ENCODE measurements at places on chromosomes 5 and 9. TPM values are rescaled to one million over a fixed set of nuclear protein-coding genes. Genes with fewer than 3 reads are reported as not detected.

DNA sequence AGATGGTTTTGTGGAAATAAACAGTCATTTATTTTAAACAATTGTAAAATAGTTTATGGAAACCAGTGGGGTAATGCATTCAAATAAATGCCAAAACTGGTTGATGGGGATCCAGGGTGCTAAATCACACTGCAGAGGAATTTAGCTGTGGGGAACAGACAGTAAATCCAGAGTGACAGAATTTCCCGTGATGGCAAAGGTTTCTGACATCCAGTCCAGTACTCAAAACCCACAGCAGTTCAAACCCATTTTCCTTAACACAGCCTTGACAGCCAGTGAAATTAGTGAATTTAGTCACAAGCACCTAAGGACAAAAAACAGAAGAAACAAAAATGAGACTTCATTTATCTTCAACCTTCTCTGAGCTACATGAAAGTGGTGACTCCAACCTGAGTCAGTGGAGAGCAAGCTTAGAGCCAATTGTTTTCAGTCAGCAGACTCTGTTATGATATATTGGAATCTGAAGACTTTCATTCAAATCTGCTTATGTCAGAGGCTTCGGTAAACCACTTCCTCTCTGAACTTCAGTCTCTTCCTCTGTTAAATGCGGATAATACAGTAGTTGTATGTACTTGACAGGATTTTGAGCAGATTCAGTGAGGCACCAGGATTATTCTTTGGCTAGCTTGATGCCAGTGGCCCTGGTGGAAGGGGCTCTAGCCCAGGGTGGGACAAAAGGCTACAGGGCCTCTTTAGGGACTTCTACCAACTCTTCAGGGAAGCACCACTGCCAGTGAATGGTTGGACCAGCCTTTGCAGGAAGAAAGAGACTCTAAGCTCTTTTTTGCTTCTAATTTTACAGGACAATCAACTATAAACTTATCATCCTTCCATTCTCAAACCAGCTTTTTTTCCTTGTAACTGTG, 185.3 kb downstream of the MAPKAP1 start:
- no peak for DNase-seq

DNA sequence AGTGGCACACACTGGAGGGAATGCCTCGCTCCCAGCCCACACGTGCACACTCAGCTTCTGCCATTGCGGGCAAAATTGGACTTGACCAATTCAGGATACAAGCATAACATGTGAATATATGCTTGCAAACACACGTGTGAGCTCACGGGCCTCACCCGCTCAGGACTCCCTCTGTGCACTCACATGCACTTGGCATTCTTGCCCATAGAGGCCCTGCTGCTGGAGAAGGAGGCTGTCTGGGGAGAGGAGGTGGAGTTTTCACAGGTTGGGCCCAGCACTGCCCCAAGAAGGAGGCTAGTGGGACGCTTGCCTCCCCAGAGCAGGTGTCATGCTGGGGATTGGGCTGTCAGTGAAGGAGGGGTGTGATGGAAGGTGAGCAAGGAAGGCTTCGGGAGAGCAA, 1.7 kb downstream of the MYMK start:
- DNase-seq: no peak

- peak; percentile 74 for DNase-seq
Observed at GRCh38 chr5:1826235-1826980, 25.2 kb downstream of the NDUFS6 start.

- DNase-seq: no peak
Observed at GRCh38 chr9:33858423-33858822, 41.5 kb downstream of the UBE2R2 start.

DNA sequence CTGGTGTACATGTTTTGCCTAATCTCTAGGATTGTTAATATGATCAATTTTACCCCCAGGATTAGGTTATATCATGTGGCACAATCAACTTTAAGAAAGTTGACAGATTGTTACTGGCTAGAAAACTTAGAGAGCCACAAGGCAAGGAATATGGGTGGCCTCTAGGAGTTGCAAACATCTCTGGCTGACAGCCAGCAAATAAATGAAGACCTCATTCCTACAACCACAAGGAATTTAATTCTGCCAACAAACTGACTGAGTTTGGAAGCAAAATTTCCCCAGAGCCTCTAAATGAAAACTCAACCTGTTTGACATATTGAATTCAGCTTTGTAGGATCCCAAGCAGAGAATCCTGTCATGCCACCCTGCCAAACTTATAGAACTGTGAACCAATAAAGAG, 196.4 kb upstream of the PTGER4 start:
- no peak for DNase-seq

DNA sequence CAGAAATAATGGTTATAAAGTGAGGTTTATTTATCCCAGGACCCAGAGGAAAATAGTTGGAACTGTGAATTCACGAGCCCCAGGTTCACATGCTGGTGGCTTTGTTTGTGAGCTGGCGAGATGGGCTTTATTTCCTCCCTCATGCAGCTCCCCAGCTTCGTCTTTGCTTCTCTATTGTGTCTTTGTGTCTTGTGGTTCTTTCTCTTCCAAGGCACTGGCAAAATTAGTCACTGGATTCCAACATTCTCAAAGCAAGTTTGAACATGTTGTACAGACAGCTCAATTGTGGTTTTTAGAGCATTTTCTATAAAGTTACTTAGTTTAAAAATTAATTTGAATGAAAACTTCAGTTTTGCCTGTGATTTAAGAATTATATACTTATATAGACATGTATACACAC, 7.2 kb downstream of the NDUFS6 start:
- no peak for DNase-seq

DNA sequence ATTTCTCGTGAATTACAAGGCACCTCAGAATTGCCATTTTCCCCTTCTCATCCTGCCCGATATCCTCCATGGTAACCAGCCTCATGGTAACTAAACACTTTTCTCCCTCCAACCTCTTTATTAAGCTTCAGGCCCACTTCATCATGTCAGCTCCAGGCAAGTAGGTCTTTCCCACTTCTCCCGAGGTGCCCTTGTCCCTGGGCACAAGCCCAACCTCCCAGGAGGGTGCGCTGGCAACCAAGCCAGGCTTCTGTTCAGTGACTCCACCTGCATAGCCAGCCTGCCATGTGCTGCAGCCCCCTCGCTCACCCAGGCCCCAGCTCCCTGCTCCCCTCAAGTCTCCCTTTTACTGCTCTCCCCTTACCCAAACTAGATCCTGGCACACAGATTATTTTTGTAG, 47.4 kb upstream of the AFAP1L1 start:
- no peak for DNase-seq

DNA sequence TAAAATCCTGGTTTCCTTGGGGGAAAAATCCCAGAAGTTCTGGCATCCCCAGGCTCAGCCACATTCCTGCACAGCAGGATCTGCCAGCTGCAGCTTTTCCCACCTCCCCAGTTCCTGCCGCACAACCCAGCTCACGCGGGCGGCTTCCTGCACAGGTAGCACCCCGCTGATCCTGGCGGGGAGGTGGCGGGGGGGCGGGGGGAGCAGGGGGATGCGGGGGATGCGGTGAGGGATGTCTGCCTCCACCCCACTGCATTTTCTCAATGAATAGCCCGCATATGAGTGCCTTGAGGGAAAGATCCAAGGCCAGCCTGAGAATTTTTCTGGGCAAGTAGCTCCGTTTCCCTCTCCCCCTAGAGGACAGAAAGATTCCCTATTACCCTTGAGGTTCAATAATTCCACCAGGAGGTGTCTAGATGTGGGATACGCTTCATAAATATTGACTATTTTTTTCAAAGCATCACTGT, 21.1 kb downstream of the GFPT2 start:
- peak; percentile 54 for DNase-seq

DNA sequence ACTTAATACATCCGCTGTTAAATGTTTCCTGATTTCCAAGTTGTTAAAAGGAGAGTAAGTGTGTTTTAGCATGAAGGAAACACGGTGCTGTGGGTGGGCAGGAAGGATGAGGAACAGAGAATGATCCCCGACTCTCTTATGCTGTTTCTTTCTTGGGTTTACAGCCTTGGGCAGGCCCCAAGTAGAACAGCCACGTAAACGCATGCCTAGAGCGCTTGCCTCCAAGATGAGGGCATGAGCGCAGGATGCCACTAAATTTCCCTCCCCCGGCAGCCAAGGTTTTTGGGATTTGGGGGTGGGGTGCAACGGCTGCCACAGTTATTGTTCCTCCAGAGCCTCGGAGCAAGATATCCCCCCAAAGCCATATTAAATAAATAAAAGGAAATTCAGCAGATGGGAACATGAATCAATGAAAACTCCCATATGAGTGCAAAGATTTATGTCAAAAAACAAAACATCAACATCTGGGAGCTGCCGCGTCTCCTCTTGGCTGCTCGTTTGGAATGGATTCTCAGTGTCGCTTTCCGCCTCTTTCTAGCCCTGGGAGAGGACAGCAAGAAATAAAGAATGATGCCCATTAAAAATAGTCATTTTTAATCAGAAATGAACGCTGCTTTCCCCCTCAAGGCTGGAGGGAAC, 10.0 kb upstream of the DELE1 start:
- DNase-seq: no peak

DNA sequence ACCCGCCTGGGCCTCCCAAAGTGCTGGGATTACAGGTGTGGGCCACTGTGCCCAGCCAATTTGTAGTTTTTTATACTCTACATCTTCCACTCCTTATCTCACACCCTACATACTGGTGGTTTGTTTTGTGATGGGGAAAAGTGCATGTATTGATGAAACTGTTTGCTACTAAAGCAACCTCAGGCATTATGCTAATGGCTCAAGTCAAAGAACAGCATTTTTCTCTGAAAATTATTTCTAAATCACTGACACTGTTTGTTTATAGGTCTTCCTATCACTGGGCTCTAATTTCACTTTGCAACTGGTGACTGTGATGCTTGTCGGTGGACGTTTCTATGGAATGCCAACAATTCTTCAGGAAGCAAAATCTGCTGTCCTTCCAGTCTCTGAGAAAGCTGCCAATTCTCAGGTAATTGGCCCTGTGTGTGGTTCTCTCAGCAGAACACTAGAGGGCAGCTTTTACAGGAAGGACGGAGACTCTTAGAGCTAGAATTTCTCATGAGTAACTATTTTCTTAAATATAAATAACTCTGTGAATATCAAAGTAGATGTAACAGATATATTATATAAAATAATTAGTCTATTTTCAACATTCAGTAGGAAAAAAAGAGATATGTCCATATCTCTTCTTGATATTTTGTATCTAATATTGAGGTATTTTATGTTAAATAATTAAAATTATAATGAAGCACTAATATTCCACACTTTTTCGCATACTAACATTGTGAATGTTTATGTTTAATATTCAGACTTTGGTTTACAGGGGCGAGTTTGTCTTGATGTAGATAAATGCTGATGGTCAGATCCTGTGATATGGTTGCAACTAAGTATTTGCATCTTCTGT, 244.1 kb downstream of the ADGRV1 start:
- DNase-seq: no peak

- peak; percentile 78 for DNase-seq
Observed at GRCh38 chr9:37969130-37969529, 65.2 kb upstream of the SLC25A51 start.

DNA sequence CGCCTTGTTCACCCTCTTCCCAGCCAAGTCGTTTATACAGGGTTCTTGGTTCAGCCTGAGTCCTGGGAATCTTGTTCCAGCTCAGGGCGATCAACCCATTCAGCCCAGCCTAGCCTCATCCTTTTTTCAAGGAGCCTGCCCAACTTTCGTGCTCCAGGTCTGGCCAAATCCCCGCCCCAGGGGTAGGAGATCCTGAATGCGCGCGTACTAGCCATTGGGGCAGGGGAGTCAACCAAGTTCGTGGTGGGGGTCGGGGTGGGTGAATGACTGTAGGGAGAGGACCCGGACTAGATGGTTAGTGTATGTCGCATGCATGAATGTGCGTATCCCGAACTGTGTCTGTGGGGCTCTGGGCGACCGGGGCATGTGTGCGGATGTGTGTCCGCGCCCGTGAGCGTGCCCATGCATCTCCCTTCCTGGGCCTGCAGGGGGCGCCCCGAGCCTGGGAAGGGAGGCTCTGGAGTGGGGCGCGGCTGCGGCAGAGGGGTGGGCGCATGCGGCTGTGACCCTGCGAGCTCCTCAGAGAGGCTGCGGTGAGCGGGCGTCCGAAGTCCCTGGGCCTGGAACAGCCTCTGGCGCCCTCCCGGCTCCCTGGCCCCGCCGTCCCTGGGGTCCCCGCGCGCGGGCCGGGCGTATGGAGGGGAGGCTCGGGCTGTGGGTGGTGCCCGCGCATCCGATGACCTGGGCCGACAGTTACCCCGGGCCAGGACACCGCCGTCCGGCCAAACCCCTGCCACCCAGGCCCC, 8.7 kb downstream of the CCL21 start:
- DNase-seq: peak; percentile 94

Gene IFNA13
- not detected for total RNA-seq

Gene ALDH1A1
- 118 TPM for total RNA-seq

Gene SLC25A2
- total RNA-seq: 1.1 TPM

Gene SH2D3C
- total RNA-seq: 19.7 TPM

All from aorta (tissue), 5 donors.